NK-92 treated with Interleukin-12 subunit alpha and Interleukin-12 subunit beta, amount 100 ng/mL, for 24 hours (cell line): ENCODE measurements at places on chromosomes 4 and X.

- no peak for DNase-seq
Measured at GRCh38 chrX:52979568-52979967, 21.2 kb upstream of the FAM156A start.

- no peak for DNase-seq
Measured at GRCh38 chrX:69093960-69094871, 71.0 kb downstream of the PJA1 start.

- no peak for DNase-seq
Measured at GRCh38 chrX:7746856-7747255, 96.1 kb upstream of the VCX start.

- peak; percentile 15 for DNase-seq
Measured at GRCh38 chr4:15961781-15962510, 1.0 kb downstream of the FGFBP2 start.

DNA sequence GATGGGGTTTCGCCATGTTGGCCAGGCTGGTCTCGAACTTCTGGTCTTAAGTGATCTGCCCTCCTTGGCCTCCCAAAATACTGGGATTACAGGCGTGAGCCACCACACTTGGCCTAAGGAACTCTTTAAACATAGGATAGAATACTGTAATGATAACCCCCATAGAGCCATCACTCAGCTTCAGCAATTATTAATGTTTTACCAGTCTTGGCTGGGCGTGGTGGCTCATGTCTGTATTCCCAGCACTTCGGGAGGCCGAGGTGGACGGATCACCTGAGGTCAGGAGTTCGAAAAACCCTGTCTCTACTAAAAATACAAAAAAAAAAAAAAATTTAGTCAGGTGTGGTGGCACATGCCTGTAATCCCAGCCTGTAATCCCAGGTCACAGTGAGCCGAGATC is 15.1 kb downstream of the EIF2S3 start:
- DNase-seq = no peak

- DNase-seq = no peak
Measured at GRCh38 chr4:40369437-40370274, 34.5 kb downstream of the CHRNA9 start.

DNA sequence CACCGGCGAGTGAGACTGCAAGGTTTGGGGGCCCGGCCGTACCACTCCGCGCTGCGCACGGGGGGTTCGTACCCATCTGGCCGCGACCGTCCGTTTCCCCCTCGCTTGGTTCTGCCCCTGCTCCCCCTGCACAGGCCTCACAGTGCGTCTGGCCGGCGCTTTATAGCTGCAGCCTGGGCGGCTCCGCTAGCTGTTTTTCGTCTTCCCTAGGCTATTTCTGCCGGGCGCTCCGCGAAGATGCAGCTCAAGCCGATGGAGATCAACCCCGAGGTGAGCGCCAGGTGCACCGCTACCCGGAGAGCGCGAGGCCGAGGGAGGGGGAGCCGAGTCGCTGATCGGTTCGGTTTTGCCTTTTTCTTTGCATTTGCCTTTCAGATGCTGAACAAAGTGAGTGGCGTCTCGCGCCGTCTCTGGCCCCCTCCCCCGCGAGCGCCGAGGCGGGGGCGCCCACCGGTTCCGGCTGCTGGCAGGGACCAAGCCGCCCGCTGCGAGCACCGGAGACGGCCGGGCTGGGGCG is at the start of gene UCHL1:
UCHL1 (plus strand) TSS at position 189 of the 517 bp plus-strand sequence; CDS start at position 238, 49 bp downstream.
- DNase-seq = no peak

DNA sequence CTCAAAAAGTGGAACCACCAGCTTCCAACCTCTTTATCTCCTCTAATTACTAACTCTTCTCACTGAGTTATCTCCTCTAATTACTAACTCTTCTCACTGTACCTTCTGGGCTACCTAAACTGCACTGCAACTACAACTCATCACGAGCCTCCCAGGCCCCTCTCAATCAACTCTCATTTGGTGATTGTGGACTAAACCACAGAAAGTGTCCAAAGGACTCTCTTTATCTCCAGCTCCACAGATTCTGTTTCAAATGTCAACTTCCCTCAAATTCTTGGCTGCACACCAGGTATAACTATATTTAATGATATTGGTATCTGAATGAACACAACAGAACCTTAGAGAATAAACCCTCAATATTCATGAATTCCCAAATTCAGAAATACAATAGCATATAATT is 182.9 kb downstream of the MAML3 start:
- no peak for DNase-seq

- no peak for DNase-seq
Measured at GRCh38 chr4:14816623-14817261, 185.5 kb upstream of the CPEB2 start.

DNA sequence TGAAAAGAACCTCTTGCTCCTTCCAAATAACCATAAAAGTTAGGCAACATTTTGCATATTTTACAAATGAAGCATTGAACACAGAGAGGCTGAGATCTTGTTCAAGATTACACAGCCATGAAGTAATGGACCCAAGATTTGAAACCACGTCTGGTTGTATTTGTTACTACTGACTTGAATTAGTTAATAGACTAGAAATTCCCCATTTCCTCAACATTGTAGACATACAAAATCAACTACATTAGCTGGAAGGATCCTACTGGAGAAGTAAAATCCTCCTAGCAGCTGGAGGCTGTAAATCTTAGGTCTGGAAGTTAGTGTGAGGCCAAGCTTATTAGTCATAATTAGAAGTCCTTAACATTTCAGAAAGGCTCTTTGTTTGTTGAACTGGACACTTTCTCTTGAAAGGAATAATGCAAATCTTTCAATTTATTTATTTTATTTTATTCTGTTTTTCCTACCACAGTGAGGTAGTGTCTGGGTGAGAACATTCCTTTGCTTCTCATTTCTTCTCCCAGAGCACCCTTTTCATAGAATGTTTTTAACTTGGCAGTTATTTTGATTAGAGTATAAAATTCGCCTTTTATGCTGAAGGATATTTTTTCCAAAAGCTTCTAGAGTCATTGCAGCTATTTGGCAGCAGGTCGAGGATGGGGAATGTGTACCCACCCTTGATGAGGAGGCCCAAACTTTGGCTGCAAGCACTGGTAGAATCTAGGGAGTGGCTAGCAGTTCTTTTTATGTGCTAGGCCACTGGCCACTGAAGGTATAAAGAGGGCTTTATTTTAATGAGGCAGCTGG is 62.0 kb upstream of the CLNK start:
- no peak for DNase-seq
